ENCODE measurements at places on chromosomes 12 and 14.
A peak's percentile ranks its signal among the peaks of the same experiment; 100 is the strongest.

DNA sequence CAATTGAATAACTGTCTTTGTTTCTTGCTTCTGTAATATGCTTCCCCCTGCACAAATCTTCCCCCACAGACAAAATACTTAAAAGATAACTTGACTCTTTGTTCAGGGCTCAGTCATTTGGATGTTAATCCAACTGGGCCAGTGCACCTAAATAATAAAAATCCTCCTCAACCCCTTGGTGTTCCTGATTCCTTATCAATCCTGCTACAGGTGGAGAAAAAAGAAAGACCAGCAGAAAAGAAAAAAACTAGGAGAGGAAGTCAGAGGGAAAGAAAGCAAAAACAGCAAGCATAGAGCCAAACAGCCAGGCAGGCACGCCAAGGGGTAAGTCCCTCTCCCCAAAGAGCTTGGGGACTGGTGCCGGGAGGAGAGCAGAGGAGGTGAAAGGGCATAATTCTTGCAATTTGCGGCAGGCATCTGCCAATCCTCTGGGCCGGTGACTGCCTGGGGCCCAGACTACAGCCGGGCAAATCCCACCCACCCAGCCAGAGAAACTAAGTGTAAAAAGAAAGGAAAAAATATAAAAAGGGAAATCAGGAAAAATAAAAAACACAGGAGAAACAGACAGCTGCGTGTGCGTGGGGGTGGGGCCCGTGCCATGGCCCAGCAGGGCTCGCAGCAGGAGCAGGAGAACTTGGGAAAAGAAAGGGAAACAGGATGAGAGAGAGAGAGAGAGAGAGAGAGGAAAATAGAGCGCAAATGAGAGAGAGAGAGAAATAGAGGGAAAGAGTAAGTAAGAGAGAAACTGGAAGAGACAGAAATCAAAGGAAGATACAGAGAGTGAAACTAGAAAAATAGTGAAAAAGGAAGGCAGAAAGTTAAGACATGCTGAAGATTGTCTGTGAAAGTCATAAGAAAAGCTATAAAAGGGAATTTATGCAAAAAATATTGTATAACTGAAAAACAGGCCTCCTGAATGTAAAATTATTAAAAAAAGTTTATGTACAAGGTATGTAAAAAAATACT, 21.4 kb downstream of the KLRK1 start:
- DNase-seq, result no peak

GRCh38 chr14:68249661-68250451, 430.3 kb downstream of the RAD51B start:
- DNase-seq, result no peak

- DNase-seq, result no peak
These were observed 1954.6 kb upstream of the FLRT2 start for GRCh38 chr14:83575301-83575700.

DNA sequence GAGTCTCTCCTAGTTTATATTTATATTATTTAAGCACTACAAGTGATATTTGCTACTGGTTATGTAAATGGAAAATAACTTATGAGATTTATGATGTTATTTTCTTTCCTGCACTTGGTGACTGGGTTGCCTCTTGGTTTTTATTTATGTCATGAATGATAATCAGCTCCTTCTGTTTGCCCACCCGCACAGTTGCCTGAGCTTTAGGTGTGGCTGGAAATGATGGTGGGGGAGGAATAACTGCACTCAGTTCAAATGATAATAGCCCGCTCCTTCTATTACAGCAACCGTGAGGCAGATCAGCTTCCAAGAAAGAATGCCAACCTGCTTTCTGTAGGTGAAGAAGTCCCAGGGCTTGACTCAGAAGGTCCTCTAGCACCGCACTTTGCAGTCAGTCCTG, 190.2 kb upstream of the CAND1 start:
- DNase-seq, result no peak

- DNase-seq, result peak; percentile 32
These were observed 82.6 kb upstream of the PTPRB start for GRCh38 chr12:70719672-70720420.

DNA sequence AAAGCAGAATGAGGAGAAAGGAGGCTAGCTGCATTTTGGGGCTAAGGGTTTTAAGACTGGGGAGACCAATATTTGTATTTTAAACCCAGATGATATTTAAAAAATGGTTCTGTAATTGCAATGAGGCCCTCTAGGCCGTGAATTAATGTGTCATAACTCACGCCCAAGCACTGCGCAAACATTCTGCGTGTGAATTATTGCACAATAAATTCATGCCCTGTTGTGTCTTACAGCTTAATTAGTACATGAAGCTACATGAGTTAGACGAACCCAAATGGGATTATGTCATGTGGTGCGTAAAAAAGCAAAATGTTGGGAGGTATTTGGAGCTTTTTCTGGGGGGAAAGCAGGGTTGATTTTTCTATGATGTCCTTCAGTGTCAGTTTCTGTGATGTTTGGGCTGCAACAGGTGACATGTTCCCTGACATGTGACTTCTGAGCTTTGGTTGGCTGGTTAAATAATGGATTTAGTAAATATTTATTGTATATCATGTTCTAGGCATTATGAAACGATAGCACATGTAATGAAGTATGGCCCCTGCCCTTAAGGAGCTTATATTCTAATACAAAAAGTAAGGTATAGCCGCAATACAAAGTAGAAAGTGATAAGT, 30.4 kb upstream of the CISTR start:
- DNase-seq, result no peak

- no peak for DNase-seq
These were observed 159.1 kb upstream of the CCDC198 start for GRCh38 chr14:57652769-57653168.

DNA sequence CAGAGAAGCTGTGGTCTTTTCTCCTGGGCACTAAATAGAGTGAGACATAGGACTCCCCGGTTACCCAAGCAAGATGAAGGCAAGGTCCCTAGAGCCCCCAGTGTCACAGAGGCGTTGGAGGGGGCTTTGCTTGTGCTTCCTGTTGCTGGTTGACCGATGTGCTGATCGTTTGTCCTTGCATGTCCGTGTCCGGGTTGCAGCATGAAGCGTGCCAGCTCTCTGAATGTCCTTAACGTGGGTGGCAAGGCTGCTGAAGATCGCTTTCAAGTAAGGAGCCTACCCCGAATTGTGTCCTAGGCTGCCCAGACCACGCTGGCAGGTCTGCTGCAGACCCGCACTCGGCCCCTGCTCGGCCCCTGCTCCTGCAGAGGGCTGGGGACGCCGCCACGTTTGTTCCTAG, 23.1 kb downstream of the XRCC3 start:
- no peak for DNase-seq

GRCh38 chr12:19222558-19222957, 93.0 kb downstream of the PLEKHA5 start:
- no peak for DNase-seq

DNA sequence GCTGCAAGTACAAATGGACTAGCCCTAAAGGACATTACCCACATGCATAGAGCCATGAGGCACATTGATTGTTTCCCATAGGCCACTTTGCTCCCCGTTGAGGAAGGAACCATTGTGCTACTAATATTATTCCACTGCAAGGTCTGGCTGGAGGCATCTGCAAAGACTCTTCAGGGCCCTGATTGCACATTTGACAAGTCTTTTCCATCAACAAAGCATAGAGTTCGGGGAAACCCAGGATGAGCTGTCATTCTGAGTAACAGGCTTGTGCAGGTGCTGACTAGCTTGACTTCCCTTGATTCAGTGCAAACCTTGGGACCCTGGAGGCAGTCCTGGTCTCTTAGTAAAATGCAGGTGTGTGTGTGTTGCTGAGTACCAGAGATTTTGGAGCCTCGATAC, 73.8 kb downstream of the SUSD6 start:
- DNase-seq, result no peak

GRCh38 chr12:124130691-124131591, 157.9 kb downstream of the ZNF664 start:
- DNase-seq, result peak; percentile 90

DNA sequence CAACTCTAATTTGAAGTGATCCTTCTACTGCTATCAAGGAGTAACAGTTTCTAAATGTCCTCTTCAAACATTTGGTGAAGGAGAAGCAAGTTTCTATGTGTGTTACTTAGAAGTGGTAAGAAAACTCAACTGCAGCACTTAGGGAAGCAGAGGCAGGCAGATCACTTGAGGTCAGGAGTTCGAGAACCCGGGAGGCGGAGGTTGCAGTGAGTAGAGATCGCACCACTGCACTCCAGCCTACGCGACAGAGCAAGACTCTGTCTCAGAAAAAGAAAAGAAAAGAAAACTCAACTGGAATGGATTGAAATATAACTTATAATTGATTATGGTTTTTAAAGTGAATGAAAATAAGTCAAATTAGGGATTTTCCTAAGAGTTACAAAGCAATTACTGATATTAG, 169.7 kb upstream of the ATP2B1 start:
- DNase-seq, result no peak

DNA sequence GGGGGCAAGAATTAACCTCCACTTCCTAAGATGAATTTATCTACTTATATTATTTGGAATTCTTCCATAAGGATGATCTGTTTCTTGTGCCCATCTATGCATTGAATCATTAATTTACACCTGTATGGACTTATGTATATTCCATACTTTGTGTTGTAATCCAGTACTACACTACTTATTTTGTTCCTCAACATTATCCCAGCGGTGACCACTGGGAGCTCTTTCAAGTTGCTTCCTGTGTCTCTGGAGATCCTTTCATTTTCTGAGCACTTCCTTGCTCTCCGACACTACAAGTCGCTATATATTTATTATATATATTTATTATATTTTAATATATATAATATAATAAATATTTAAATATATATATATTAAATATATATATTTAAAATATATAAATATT, 54.9 kb upstream of the SCN8A start:
- DNase-seq, result no peak

- DNase-seq, result no peak
These were observed 375.0 kb downstream of the DPF3 start for GRCh38 chr14:72518809-72519377.

GRCh38 chr14:105249182-105250007, 1.1 kb downstream of the BTBD6 start:
- no peak for DNase-seq

GRCh38 chr14:57464008-57464730, 29.5 kb downstream of the CCDC198 start:
- DNase-seq, result no peak

- DNase-seq, result no peak
These were observed 6.0 kb upstream of the ACADS start for GRCh38 chr12:120719496-120720233.

DNA sequence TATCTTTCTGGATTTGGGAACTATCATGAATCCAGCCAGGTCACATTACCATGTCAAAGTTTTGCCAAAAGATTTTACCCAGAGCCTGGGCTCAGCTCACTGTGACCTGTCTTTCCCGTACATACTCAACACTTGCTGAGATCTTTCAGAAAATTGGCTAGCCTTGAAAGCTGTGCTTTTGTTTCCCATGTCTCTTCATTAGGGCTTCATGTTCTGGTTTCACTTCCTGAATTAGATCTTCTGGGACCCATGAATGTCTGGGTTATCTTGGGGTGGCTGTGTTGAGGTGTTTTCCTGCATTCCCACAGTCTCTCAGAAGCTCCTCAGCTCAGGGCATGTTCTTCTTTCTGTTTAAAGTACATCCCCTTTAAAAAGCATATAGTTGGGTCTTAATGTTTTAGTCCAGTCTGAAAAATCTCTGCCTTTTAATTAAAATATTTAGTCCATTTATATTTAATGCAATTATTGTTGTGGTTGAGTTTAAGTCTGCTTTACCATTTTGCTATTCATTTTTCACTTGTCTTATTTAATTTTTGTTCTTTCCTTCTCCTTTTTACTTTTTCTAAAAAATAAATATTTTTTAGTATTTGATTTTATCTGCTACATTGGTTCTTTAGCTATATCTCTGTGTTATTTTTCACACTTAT, 242.7 kb downstream of the VRK1 start:
- no peak for DNase-seq

GRCh38 chr12:13891902-13892301, 89.5 kb downstream of the GRIN2B start:
- DNase-seq, result no peak

- no peak for DNase-seq
These were observed 13.3 kb upstream of the EIF4B start for GRCh38 chr12:52992699-52993557.

DNA sequence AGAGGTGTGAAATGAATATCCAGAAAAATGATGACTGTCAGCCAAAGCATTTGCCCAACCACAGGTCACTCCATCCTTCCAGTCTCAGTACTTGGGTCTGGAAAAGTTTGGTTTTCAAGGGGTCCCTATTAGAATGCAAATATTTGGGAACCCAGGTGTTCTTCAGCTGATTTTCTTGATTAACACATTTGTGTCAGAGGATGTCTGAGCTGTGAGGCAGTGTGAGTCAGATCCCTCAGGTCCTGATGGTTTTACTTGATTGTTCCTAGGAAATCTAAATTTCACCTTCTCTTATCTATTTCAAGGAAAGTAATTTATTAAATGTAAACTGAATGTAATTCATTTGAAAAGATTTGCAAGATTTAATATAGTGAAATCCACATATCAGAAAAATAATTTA, 71.5 kb downstream of the SSPN start:
- DNase-seq, result no peak

GRCh38 chr12:70576341-70577282, 60.6 kb downstream of the PTPRB start:
- DNase-seq, result peak; percentile 28

DNA sequence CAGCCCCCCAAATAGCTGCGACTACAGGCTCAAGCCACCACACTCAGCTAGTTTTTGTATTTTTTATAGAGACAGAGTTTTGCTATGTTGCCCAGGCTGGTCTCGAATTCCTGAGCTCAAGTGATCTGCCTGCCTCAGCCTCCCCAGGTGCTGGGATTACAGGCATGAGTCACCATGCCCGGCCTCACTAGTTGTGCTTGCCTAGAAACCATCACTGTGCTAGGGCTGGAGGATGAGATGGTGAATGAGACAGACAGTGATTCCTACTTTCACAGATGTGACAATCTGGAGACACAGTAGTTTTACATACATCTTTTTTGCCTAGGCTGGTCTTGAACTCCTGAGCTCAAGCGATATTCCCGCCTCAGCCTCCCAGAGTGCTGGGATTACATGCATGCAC, 7.5 kb upstream of the MSI1 start:
- no peak for DNase-seq

GRCh38 chr12:127294651-127295210, 972.2 kb upstream of the TMEM132C start:
- no peak for DNase-seq

- DNase-seq, result no peak
These were observed 85.5 kb upstream of the SSTR1 start for GRCh38 chr14:38122241-38122640.

DNA sequence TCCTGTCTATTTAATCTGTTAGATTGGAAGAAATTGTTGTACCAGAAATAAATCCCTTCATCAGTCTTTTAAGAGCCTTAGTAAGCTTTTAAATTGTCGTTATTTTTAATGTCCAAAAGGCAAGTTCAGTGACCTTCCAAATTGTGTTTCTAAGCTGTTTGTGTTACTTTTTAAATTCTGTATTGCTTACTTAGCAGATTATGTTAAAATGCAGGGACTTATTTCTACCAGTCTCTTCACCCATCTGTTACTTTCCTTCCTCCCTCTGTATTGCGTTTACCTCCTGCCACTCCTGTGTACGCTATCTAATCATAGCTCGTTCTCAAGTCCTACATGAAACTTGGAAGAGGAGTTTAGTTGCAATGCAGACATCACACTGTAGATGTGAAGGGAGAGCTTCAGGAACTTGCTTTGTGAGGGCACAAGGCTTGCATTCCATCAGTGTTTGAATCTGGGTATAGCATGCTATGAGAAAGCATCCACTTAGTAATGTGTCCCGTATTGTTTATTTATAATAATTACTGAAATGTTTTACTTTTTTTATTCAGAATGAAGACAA, 406.5 kb upstream of the RGS6 start:
- no peak for DNase-seq

- DNase-seq, result no peak
These were observed 323.0 kb downstream of the FLRT2 start for GRCh38 chr14:85852906-85853305.

GRCh38 chr14:86838363-86838762, 1154.6 kb downstream of the GALC start:
- no peak for DNase-seq
